M059J (cell line): ENCODE measurements at places on chromosomes 3 and 15.
A peak's percentile ranks its signal among the peaks of the same experiment; 100 is the strongest.

DNA sequence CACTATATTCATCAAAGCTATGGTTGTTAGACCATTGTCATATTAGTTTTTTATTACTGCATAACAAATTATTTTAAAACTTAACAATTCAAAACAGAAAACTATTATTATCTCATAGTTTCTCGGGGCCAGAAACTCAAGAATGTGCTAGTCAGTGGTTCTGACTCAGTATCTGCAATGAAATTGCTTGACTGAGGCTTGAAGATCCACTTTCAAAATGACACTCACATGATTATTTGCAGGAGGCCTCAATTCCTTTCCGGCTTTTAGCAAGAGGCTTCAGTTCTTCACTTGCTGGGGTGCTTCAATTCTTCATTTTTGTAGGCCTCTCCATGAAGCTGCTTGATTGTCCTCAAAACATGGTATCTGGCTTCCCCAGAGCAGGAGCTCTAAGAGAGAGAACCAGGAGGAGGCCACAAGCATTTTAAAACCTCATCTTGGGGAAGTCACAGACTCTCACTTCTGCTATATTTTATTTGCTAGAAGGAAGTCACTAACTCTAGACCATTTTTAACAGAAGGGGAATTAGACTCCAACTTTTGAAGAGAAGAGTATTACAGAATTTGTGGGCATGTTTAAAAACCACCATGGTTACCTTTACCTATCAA is 383.7 kb downstream of the MFSD1 start:
- no peak for DNase-seq

DNA sequence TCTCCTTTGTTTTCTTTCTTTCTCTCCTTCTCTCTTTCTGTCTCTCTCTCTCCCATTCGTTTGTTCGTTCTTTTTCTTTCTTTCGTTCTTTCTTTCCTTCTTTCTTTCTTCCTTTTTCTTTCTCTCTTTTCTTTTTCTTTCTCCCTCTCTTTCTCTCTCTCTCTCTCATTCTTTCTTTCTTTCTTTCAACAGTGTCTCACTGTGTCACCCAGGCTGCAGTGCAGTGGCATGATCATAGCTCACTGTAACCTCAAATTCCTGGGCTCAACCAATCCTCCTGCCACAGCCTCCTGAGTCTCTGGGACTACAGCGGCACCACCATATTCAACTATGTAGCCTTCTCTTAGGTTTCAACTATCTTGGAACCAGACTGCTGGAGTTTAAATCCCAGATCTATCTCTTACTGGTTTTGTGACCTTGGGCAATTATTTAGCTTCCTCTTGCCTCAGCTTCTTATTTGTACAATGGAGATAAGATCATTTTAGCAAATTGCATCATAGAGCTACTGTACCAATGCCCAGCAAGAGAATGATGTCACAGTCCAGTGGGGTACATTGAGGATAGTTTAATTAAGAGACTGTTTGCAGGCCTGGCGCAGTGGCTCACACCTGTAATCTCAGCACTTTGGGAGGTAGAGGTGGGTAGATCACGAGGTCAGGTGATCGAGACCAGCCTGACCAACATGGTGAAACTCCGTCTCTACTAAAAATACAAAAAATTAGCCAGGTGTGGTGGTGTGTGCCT is 27.3 kb upstream of the PARL start:
- no peak for DNase-seq

- no peak for DNase-seq
Measured at GRCh38 chr3:188890572-188891270, 281.1 kb upstream of the TPRG1 start.

- DNase-seq = no peak
Measured at GRCh38 chr3:24713516-24713915, 218.9 kb upstream of the THRB start.

DNA sequence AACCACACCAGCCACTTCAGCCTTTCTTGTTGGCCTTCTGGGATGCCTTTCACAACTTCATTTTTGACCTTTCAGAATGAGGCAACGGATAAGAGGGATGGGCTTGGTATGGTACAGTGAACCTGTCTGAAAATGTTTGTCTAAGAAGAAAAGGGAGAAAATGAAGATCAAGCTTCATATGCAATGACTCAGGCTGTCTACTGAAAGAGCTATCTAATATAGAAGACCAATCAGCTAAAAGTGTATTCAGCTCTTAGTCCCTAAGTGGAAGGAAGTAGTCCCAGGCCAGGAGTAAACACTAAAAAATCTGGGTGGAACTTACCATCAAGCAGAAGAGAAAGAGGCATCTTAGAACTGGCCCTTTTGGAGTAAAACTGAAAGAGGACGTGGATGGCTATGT is 12.2 kb upstream of the UPK1B start:
- no peak for DNase-seq

DNA sequence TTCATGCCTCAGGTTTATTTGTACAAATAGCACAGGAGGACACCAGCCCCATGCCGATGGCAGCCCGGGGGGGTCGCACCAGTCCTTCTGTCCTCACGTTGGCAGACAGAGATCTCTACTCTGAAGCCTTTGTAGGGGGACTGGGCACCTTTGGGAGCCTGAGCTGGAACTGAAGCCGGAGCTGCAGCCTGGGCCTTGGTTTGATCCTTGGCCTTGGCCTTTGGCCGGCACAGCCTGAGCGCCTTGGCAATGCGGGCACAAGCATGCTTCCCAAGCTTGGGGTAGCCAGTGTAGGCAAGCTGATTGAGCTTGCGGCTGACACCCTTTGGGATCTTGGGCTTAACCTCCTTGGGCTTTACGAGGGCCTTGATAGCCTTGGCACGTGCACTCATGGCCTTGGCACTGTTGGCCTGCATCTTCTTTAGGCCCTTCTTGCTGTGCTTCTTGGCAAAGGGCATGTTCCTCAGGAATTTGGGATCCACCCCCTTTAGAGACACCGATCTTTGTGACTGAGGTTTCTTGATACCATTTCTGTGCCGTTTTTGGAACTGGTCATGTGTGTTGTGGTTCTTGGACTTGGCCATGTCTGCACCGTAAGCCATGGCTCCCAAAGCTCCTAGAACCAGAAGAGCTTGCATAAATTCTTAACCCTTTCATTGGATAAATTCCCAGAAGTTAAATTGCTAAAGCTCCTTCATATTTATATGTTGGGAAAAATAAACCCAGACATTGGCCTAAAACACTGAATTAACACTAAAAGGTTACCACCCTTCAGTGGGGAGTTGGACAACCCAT is 33.4 kb upstream of the UACA start:
- no peak for DNase-seq

DNA sequence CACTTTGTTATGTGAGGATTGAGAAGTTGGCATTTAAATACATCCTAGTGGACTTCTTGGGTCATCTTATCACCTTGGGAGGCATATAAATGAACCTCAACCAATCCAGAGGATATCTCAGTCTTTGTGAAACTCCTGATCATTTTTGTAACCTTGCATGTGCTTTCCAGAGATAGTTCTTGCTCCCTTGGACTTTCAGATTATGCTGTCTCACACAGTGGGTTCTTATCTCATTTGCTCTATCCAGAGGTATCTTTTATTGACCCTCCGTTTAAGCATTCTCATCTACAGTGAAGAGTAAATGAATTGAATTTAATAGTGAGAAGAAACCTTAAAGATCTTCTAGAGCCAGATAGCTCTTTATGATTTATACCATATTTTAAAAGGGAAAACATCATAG is 10.4 kb downstream of the ARMC8 start:
- no peak for DNase-seq

- DNase-seq = no peak
Measured at GRCh38 chr3:58202917-58203360, 7.8 kb downstream of the DNASE1L3 start.

GRCh38 chr3:4894891-4895530 is 84.2 kb upstream of the BHLHE40 start:
- no peak for DNase-seq

GRCh38 chr15:40234783-40235182 is 4.1 kb upstream of the PAK6 start:
- peak; percentile 57 for DNase-seq

GRCh38 chr3:130956721-130957120 is 62.8 kb downstream of the ATP2C1 start:
- no peak for DNase-seq

DNA sequence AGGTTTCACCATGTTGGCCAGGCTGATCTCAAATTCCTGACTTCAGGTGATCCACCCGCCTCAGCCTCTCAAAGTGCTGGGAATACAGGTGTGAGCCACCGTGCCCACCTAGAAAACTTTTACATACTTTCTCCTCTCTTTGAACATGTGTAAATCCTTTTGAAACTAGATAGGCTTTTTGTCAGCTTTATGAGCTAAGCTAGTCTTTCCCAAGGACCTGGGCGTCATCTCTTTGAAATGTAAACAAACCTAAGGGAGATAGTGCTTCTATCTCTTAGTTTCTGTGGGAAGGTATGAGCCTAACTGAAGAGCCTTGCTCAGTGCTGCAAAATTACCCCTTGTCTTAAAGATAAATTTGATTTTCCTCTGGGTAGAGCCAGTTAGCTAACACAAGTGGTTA is 4.8 kb downstream of the CX3CR1 start:
- peak; percentile 36 for DNase-seq

DNA sequence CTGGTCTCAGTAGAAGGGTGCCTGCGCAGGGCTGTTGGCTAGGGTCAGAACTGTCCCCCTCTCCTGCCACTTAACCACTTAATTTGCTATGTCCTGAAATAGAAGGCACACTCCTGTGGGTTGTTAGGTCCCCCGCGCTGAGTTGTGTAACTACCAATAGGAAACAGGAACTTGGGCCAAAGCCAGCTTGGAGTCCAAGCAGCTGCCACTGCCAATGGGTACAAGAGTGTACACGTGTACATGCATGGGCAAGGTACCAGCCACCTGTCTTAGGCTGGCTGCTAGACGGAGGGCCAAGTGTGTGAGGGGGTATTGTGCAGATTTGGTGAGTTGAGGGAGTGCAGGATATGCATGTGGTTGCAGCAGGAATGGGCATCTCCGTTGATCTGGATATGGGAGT is 29.7 kb upstream of the POLG start:
- no peak for DNase-seq

DNA sequence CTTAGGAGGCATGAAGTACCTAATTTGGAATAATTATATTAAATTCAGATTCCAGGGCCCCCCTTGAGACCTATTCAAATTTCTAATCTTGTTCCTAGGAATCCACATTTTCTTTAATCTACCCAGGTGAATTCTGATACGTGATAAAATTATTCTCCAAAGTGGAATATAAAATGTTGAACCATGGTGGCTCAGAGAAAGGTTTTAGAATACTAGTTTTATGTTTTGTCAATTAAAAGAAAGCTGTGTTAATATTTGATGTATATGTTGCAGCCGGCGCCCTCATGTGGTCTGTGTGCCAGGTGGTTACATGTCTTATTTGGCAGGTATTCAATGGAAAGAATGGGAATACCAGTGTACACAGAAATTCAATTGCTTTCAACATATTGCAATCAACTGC is 321.8 kb downstream of the FEZF2 start:
- peak; percentile 45 for DNase-seq

DNA sequence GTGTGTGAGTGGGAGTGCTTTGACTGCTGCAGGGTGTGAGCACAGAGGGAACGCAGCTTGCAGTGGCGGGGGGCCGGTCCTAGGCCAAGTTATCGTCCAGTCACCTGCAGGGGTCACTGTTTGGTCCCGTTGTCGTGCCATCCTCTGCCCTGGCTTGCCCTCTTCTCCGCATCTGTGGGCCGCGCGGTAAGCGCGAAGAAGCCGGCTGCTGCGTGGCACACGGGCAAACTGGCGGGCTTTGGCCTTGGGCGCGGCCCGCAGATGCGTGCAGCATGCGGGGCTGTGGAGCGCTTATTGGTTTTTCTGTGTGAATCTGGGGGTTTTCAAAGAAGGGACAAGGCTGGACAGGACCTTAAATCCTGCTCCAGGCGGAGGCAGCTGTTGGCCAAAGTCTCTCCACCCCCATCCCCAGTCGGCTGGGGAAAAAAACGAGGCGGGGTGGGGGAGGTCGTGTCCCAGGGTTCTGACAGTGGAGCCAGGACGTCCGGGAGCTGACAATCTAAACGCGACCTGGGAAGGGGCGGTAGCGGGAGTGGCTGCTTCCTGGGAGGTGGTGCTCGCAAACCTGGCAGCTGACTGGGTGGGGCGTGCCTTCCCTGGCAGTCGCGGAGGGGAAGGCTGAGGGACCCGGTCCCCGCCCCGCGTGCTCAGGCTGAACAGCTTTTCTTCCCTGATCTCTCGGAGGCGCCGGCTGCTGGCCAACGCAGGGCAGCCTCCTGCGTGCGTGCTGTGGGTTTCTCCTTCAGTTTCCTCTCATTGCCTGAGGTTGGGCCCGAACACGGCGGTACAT is 39.7 kb upstream of the VEPH1 start:
- DNase-seq = peak; percentile 57

DNA sequence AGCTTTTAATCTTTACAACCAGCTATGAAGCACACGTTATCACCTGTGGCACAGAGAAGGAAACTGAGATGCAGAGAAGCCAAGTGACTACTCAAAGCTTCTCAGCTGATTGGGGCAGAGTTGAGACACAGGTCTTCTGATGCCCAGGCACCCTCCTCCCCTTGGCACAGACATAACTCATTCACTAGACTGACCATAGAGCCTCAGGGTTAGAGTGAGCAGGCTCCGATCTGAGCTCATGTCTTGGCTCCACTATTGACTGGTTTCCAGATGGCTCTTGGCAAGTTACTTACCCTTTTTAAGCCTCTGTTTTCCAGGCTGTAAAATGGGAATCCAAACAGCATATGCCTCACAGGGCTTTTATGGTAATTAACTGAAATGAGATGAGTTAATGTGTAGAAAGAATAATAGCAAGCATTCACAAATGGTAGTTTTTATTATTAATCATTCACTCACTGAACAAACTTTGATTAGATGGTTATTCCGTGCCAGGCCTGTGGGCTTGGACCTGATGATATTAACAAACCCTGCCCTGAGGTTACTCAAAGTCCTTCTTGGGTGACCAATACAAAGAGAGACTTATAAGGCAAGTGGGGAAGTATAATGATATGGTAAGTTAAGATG is 184.3 kb downstream of the ANXA2 start:
- peak; percentile 17 for DNase-seq

DNA sequence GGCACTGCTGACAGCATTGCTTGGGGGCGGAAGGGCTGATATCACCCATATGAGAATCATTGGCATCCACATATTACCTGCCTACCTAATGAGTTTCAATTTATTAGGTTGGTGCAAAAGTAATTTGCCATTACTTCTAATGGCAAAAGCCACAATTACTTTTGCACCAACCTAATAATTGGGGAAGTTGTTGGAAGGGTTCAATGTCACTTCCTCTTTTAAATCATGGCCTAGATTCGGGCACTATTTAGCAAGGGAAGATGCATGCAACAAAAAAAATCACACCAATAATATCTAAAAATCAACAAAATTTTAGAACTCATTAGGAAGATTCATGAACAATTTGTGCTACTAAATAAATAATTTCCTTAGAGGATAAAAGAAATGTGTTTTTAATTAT is 56.0 kb upstream of the AGTR1 start:
- DNase-seq = no peak

- DNase-seq = no peak
Measured at GRCh38 chr3:150682279-150682678, 21.4 kb downstream of the ERICH6 start.

DNA sequence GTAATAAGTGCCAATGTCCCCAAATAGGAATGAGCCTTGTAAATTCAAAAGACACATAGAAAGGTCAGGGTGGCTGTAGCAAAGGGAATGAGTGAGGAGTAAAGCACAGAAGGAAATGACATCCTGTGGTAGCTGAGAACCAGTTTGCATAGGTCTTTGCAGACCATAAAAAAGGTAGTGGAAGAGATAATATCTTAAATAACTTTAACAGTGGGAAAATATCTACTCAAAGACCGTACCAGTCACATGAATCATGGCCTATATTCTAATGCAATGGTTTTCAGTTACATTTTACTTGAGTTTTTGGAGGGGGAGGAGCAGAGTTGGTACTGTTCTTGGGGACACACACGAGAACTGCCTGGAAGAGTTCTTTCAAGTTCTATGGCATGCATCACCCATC is 297.3 kb upstream of the ADAMTS9 start:
- peak; percentile 42 for DNase-seq
